Left hindlimb (tissue), 1 donor: ENCODE measurements at places on chromosomes 11 and 22.

DNA sequence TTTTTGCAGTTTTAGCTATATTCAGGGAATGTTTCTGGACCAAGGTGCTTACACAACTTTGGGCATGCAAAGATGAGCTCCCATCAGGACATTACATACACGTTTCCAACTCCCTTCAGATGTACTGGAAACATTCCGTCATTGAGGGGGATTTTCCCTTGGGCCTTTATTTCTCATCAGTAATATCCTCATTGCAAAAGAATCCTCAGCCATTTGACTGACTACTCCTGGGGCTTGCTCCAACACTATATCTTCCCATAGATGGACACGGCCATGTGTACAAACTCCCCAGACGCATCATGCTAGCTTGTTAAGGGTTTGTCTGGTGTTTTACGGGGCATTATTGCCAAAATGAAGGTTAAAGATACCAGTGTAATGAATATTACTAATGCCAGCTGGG is 59.3 kb upstream of the NUP160 start:
- no peak for DNase-seq

GRCh38 chr11:70901951-70902521 is 350.3 kb downstream of the SHANK2 start:
- DNase-seq = no peak

GRCh38 chr11:104490182-104490581 is 326.2 kb upstream of the PDGFD start:
- no peak for DNase-seq

DNA sequence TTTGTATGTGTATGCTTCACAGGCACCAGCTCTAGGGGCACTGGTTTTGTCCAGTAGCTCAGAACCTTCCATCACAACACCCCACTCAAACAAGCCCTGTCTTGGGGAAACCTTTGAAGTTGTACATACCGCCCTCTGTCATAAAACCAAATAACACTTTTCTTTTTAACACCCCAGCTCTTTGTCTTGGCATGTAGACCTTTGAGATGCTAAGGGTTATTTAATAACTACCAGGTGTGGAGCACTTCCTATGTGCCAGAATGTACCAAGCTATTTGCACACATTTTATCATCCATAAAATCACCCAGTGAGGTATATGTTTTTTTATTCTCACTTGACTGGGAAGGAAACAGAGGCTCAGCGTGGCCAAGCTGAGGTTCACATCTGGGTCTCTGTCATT is 50.6 kb downstream of the CYB5R2 start:
- DNase-seq = no peak

DNA sequence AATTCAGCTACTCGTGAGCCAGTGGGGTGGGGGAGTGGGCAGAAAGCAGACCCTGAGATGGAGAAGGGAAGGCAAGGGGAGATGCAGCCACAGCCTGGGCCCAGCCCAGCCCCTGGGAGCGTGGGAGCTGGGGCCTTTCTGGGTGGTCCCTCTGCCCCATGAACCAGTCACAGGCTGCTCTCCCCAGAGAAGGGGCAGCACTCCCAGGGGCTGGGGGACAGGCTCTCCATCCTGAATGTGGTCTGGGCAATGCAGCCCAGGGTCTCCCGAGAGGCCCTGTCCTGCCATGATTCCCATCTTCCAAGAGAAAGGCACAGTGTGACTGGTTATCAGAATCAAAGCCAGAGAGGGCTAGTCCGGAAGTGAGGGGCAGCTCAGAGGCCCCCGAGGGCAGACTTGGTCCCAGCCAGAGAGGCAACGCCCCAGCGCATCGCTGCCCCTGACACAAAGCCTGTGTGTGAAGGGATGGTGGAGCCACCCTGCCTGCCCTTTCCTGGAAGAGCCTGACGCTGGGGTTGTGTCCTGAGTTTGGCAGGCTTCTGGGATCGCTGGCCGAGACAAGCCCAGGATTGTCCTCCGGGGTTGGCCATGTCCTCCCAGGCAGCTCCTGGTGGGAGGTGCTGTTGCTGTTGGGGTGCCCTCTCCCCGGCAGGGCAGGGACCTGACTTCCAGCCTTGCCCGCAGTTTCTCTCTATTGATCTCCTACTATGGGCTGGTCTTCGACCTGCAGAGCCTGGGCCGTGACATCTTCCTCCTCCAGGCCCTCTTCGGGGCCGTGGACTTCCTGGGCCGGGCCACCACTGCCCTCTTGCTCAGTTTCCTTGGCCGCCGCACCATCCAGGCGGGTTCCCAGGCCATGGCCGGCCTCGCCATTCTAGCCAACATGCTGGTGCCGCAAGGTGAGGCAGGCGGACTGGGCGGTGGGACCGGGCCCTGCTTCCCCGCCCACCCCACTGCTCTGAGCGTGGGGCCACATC is 23.8 kb upstream of the SLC22A12 start:
- no peak for DNase-seq

DNA sequence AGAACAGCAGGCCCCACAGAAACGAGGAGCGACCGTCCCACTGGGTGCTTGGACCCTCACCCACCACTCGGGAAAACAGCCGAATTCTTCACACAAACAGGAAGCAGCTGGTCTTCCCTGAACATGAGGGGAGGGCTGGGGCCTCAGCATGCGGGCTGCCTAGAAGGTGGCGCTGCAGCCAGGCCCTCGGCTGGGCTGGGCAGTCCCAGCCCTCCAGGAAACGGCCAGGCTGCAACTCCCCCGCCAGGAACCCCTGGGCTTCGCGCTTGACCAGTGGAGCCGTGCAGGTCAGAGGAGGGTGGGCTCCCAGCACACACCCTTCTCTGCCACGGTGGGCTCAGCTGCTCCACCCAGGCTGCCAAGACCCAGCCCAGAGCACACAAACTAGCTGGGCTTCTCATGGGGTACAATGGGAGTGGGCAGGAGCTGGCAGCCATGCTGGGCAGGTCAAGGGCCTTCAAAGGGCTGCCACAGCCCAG is 29.6 kb downstream of the IGF2 start:
- peak; percentile 42 for DNase-seq
